Sciatic nerve (tissue), 2 donors: ENCODE measurements at places on chromosomes 3 and 15. TPM values are rescaled to one million over a fixed set of nuclear protein-coding genes. Genes with fewer than 3 reads are reported as not detected.

DNA sequence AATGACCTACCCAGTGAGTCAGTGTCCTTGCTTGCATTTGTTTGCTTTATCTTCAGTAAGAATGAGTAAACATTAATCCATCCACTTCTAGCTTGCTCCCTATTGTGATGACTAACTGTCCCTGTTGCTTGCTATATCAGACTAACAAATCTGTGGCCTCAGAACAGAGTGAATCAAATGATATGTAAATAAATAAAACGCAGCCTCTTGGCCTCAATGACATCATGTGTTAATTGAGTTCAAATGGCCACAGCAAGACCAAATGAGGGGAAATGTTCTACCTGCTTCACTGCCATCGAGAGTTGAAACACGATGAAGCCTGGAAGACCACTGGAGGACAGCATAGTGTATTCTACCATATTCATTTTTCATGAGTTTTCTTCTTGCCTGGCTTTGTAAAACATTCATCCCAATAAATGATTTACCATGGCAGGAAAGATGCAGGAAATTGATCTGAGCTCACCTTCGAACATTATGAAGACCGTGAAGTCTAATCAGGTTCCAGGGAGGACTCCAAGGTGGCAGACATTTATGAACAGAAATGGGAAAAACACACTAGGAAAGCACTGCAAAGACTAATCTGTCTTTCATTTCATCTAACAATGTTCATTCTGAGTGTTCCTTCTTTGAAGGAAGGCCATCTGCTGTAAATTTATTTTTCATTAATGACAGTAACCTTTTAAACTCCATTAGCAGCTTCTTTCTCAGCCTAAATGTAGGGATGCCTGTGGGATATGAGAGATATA, 1144.5 kb downstream of the TUSC7 start:
- DNase-seq, result no peak

The DPPA2 gene
- not detected for total RNA-seq

DNA sequence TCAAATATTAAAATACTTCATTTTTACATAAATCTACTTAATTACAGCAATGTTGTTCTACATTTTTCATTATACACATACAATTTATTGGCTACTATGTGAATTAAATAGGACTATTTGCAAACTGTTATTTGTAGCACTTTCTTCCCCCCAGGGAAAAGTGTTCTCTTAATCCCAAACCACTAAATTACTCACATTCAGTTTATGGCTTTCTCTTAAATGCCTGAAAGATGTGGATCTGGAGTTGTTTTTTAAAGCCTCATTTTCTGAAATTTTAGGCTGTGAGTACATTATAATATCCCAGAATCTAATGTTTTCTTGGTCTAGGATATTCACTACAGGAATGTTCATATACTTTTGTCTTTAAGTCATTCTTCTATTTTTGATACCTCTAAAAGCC, 32.7 kb downstream of the PRTG start:
- DNase-seq, result no peak

- DNase-seq, result no peak
These were observed 17.3 kb downstream of the KPNA1 start for GRCh38 chr3:122497425-122497824.

- no peak for DNase-seq
These were observed 8.0 kb upstream of the RAD54L2 start for GRCh38 chr3:51530485-51530884.

- no peak for DNase-seq
These were observed at the start of gene PLSCR5 for GRCh38 chr3:146605106-146605505. PLSCR5 (minus strand) TSS chr3:146605346; CDS start chr3:146605212, 134 bp downstream.

DNA sequence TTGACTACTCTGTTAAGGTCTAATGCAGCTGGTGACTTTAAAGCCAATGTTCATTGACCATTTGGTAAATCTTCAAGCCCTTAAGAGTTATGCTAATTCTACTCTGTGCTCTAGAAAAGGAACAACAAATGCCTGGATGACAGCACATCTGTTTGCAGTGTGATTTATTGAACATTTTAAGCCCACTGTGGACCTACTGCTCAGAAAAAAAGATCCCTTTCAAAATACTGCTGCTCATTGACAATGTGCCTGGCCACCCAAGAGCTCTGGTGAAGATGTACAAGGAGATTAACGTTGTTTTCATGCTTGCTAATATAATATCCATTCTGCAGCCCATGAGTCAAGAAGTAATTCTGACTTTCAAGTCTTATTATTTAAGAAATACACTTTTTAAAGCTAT, 110.8 kb downstream of the TBC1D5 start:
- DNase-seq, result no peak

- DNase-seq, result no peak
These were observed 35.5 kb downstream of the ESYT3 start for GRCh38 chr3:138469874-138470273.

- DNase-seq, result no peak
These were observed 100.3 kb downstream of the ZIC1 start for GRCh38 chr3:147509448-147509847.

DNA sequence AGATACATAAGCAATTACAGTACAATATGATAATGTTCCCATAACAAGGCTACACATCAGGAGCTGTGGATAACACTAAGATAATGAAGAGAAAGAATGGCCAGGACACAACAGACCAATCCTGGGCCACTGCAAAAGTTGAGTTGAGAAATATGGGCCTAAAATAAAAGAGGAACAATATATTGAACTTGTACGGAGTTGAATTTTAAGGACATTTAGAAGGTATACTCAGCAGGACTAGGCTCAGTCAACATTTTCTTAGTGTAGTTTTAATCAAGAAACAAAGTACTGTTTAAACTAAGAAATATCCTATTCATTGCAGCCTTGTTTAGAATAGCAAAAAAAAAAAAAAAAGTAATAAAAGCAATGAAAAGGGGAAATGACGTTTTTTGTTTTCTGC, 24.3 kb downstream of the HERC1 start:
- no peak for DNase-seq

DNA sequence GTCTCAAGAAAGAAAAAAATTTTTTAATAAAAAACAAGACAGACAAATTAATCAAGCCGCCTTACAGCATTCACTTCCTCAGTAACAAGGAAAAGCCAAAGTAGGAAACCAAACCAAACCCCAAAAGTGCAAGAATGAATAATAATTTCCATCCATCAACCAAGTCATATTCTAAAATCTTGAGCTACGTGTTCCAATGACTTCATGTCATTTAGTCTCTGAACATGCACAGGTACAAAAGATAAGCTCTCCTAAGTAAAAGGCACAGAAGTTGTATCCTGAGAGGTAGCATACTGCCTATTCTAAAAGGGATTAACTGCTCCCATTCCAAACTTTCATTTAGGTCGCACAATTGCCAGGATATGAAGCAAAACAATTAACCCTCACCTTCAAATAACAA, 29.7 kb downstream of the SLC4A7 start:
- DNase-seq, result no peak

DNA sequence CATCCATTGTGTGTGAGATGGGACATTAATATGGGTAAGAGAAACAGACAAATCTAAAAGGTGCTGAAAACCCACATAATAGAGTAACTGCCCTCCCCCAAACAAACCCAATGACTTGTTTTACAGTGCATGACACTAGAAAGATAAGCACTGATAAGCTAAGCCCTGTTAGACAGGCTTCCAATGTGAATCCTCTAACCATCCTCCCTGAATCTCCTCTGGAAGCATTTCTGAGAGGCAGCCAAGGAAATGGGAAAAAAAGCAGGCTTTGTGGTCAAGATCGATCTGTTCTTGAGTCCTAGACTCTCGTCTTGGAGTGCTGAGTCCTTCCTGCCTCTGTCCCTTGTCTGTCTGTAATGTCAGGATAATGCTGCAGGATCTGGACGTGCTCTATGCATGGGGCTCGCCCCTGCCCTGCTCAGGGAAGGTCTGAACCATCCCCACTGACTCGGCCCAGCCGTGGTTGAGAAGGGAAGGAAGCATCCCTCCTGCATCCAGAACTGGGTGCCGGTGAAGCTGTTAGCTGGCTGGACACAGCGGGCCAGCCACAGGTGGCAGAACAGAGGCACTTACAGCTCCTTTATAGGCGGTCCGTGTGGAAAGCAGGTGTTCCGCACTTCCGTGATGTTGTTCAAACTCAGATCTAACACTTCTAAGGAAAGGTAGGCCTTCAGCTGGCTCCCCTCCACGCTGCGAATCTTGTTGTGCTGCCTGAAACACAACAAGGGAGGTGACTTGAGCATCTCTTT, 84.1 kb downstream of the LRIG1 start:
- DNase-seq, result no peak

The CSPG5 gene
- total RNA-seq, result 0.67 TPM
